ENCODE measurements at places on chromosomes 5 and 9.

DNA sequence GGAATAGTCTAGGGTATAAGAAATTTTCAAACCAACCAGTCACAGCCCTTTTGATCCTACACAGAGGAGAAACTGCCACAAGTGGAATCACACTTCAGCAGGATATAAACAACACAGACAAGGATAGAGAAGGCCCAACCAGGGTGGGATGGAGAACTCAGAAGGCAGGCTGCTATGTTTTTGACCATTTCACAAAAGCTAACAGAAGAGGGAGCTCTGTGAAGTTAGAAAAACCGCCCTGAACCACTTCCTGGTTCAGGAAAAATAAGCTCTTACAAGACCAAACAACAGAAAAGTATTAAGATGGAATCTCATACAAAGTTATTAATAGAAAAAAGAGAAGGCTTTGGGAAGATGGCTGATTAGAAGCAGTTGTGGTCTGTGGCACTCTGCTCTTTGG is 960 bp upstream of the IFNB1 start:
- no peak for DNase-seq

GRCh38 chr5:127097278-127097677 is 24.0 kb upstream of the C5orf63 start:
- DNase-seq = no peak

- DNase-seq = no peak
These were observed 91.8 kb upstream of the DPYSL3 start for GRCh38 chr5:147601652-147602051.

GRCh38 chr9:137295238-137295811 is 6.7 kb downstream of the NRARP start:
- DNase-seq = no peak

DNA sequence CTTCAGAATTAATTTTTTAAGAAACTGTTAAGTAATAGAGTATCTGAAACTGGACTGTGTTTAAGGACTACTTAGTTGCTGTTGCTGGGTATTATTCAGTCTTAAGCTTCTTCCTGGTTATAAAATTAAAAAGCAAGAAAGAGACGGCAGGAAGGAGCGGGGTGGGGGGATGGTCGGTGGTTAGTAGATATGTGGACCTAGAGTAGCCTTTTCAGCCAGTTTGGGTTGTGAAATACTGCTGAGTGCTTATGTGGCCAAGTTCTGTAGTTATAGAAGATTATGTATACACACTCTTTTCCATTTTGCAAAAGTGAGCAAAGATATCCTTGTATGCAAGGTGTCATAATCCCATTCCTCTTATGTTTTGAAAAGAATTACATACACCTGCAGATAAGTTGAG is 28.5 kb downstream of the TRIO start:
- peak; percentile 94 for DNase-seq

DNA sequence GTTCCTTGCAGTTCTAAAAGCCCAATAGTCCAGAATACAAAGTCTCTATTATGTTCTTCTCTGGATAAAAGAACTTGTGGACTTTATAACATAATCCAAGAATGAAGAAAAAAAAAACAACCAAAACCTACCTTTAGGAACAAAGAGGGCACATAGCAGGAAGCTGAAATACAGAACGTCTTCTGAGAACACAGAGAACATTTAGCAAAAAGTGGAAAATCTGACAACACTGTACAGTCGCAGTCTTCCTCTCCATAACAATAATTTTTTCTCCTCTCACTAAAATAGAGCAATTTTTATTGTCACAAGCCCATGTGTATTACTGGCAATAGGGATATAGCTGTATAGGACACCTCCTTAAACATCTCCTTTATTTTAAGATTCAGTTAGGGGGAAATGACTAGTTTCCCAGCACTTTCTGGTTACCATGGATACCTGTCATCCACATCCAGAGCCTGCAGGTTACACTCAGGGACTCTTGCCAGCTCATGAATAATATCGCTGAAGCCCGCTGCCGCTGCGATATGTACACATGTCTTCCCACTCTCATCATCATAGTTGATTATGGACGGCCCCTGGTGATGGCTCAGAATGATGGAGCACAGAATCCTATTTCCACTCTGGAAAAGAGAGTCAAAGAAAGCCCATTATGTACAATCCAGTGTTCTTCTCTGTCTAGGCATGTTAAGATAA is 106.5 kb downstream of the ANKRD55 start:
- peak; percentile 60 for DNase-seq

GRCh38 chr9:93129286-93129685 is 4.8 kb downstream of the NINJ1 start:
- DNase-seq = no peak

DNA sequence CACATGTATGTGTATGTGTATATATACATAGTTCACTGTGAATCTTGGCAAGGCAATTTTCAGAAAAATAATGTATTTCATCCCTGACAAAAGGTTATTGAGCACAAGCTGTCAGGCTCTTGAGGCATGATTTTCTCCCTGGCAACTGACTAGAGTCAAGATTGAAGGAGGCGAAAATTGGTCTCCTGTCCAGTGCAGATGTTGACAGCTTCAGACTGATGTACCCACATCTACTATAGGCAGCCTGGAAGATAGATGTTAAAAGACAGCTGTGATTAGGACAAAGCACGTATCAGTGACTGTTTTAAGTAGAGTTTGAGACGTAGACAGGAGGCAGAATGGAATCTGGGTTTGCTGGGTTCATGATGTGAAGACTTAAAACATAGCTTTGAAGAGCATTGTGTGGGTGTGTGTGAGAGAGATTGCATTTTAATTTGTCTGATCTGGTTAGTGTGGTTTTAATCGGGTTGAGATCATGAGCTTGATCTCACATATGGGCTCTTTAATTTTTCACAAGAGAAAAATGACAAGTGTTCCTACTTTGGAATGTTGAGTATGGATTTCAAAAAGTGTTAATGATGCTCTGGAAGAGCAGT is 39.1 kb downstream of the CTNNA1 start:
- DNase-seq = no peak

- no peak for DNase-seq
These were observed 285.8 kb upstream of the RASA1 start for GRCh38 chr5:86981898-86982297.

GRCh38 chr9:36250079-36250478 is 8.2 kb downstream of the GNE start:
- DNase-seq = peak; percentile 6

DNA sequence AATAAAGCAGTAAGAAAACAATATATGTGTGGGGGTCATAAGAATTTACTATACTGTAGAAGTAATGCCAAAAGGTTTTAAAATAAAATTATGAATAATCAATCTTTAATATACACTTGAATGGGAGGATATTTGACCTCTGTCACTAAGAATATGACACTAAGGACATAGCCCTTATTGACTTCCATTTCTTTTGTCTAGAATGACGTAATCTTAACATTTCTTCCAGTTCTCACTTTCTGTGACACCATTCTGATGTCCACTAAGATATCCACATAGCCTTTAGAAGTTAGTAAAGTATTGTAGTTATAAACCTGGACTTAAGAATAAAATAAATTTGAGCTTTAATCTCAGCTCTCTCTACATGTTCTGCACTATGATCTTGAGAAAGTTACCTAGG is 1050.7 kb downstream of the TLE4 start:
- DNase-seq = no peak

- peak; percentile 78 for DNase-seq
These were observed 9.9 kb upstream of the OSMR start for GRCh38 chr5:38835887-38836286.

GRCh38 chr9:36543916-36544315 is 28.8 kb upstream of the MELK start:
- peak; percentile 18 for DNase-seq

- DNase-seq = no peak
These were observed 775.5 kb upstream of the CTNND2 start for GRCh38 chr5:12679731-12680130.

GRCh38 chr9:132356324-132356924 is 1.6 kb upstream of the SETX start:
- no peak for DNase-seq

DNA sequence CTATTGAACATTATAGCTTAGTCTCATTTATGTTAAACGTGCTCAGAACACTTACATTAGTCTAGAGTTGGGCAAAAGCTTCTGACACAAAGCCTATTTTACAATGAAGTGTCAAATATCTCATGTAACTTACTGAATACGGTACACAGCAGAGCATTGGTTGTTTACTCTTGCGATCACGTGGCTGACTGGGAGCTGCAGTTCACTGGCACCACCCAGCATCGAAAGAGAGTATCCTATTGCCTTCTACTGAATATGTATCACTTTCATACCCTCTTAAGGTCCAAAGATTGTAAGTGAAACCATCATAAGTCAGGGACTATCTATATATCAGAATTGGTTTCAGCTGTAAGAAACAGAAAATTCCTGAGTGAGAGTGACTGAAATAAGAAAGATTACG is 42.6 kb upstream of the OSMR start:
- DNase-seq = no peak

- peak; percentile 67 for DNase-seq
These were observed 1.3 kb downstream of the SH3RF2 start for GRCh38 chr5:145937432-145938250.

- no peak for DNase-seq
These were observed 34.6 kb downstream of the ANGPTL2 start for GRCh38 chr9:127087836-127088235.

- DNase-seq = no peak
These were observed 13.7 kb downstream of the DOLPP1 start for GRCh38 chr9:129094387-129095169.

- DNase-seq = no peak
These were observed 53.6 kb upstream of the RANBP6 start for GRCh38 chr9:6068983-6069382.

DNA sequence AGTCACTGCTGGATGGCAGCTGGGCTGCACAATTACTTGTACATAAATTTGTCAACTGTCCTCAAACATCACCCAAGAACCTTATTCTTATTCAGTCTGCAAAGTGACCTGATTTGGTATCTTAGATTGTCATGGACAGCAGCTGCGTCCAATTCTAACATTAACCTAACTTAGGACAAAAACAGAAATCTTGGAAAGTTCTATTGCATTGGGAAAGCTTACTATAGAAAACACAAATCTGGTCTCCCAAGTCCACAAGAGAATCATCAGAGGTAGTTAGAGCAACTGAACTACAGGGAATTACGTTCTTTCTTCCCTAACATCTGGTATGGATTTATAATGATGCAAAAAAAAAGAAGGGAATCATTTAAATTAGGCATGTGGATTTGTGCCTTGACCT is 283.9 kb downstream of the NR2F1-AS1 start:
- DNase-seq = no peak

DNA sequence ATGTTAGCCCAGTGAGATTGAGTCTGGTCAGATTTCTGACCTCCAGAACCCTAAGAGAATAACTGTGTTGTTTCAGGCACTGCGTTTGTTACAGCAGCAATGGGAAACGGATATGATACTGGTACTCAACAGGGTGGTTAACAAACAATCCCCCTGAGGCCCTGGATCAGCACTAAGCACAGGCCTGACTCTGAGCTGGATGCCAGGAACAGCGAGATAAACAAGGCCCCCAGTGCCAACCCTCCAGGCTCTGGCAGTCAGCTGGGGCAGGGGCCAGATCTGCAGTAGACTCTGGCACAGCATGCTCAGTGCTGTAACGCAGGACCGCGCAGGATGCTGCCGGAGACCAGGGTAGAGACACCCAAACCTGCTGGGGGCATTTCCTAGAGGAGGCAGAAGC is 22.1 kb downstream of the CPLX2 start:
- DNase-seq = no peak

GRCh38 chr5:60578315-60578714 is 121.7 kb downstream of the DEPDC1B start:
- no peak for DNase-seq

DNA sequence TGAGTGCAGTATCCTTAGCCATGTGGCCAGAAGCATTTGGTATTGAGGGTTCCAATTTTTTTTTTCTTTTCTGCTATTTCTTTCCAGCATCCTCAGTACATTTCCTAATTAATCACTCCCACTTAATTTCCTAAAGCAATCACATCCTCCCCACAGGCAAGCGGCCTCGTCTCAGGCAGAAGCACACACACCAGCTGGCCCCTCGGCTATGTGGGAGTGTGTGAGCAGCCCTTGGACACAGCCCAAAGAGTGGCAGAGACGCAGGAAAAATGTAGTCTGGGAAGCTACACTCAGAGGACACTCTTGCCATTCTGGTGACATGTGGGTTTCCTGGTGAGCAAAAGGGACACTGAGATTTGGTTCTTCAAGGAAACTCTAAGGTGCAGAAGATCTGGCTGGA is 20.7 kb downstream of the SLIT3 start:
- DNase-seq = no peak

- DNase-seq = no peak
These were observed 85.4 kb downstream of the YTHDC2 start for GRCh38 chr5:113598926-113599325.

DNA sequence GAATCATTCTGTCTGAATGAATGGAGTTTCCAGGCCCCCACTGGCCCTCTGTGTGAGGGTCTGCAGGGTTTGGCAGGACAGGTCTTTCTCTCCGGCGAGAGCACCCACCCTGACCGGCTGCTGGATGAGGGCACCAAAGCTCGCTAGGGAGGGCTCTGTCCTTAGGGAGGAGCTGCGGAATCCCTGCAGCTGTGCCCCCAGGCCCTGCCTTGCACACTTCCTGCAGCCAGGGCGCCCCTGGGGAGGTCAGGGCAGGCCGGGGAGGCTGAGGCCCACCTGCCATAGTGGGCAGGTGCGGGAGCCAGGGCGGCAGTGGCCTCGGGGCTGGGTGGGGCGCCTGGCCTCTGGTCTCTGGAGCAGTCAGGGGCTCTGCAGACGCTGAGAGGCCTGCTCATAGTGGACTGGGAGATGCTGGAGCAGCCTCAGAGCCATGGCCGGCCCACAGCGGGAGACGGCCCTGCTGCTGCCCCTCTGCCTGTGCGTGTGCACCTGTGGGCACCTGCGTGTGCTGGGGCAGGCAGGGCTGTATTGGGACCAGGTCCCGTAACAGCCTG is 36.1 kb downstream of the EXOC3 start:
- no peak for DNase-seq

DNA sequence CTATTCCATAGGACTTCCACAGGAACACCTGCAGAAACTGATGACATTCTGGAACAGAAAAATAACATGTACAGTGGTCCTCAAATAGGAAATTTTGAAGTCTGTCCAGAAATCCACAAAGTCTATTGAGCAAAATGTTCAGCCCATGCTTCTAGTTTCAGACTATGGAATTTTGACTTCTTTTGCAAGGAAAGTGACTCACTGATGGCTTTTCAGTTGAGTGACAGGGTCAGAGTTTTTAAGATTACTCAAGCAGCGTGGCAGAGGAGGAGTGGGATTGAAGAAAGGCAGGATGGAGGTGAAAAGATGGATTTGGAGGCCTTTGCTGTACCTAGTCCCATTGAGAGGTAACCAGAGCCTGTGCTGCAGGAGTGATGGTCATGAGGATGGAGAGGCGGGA is 151.5 kb downstream of the GOLPH3 start:
- DNase-seq = no peak

GRCh38 chr9:129221233-129221632 is 43.2 kb upstream of the IER5L start:
- peak; percentile 16 for DNase-seq

DNA sequence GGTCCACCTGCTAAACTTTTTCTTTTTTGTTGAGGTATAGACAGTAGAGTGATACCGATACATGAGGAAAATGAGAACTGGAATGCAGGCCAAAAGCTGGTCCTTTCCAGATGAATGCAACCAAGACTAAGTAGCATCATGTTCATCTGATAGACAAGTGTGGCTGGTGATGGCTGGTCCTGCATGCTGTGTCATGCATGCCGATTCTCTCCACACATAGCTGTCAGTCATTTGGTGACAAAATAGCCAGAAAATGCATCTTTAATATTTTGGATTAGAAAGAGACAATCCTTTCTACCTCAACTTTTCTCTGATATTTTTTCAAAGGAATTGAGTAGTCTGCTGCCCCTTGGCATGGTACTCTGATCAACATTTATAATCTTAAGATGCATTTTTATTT is 49.9 kb downstream of the ZSWIM6 start:
- DNase-seq = no peak

Data from iris pigment epithelial cell (primary cell).